ENCODE measurements at places on chromosomes 13 and 19.

DNA sequence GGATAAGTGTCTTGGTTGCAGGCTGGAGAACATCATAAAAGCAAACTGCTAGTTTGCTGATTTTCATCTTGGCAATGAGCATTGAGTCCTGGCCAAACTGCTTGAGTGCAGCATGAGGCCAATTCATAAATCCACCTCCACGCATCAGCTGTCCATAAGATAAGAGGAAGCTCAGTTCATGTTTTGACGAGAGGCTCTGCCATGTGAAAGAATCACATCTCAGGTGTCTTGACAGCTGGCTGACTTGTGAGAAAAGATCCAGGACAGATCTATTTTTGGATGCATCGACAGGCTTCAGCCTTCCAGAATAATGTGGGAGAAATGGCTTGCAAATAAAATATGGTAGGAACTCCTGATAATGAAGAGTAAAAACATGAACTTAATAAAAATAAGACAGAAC, 5.4 kb upstream of the ZNF682 start:
- DNase-seq, result no peak

DNA sequence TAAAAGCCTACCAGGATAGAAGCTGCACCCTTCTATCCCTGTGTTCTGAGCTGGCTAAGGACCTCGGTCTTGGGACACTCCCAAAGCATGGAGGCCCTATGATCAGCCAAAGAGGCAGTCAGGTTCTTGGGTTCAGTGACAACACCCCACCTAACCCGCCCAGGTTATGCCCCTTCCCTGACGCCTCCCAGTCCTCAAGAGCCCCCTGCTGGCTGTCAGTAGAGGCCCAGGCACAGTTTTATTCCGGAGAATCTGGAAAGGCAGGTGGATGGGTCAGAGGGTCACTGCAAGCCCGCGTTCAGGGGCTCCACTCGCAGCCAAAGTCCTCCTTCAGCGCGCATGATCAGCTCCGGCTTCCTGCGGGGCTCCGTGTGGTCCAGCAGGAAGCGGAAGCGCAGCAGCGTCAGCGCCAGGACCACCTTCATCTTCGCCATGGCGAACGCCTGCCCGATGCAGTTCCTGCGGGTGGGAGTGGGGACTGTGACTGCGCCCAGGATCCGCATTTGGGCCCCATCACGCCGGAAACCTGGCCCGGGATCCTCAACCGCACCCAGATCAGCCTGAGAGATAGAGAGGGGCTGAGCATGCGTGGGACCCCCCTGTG, 22.3 kb downstream of the OR10H3 start:
- DNase-seq, result no peak

GRCh38 chr13:112733112-112733511, 43.3 kb downstream of the ATP11A start:
- DNase-seq, result no peak

GRCh38 chr13:44223770-44224444, 149.7 kb upstream of the SERP2 start:
- DNase-seq, result no peak

GRCh38 chr19:45162608-45163143, 1.9 kb upstream of the NKPD1 start:
- DNase-seq, result no peak

- DNase-seq, result no peak
Observed at GRCh38 chr19:16456652-16457194, 15.0 kb downstream of the EPS15L1 start.

GRCh38 chr13:75872980-75873379, 236.8 kb downstream of the LMO7 start:
- no peak for DNase-seq

DNA sequence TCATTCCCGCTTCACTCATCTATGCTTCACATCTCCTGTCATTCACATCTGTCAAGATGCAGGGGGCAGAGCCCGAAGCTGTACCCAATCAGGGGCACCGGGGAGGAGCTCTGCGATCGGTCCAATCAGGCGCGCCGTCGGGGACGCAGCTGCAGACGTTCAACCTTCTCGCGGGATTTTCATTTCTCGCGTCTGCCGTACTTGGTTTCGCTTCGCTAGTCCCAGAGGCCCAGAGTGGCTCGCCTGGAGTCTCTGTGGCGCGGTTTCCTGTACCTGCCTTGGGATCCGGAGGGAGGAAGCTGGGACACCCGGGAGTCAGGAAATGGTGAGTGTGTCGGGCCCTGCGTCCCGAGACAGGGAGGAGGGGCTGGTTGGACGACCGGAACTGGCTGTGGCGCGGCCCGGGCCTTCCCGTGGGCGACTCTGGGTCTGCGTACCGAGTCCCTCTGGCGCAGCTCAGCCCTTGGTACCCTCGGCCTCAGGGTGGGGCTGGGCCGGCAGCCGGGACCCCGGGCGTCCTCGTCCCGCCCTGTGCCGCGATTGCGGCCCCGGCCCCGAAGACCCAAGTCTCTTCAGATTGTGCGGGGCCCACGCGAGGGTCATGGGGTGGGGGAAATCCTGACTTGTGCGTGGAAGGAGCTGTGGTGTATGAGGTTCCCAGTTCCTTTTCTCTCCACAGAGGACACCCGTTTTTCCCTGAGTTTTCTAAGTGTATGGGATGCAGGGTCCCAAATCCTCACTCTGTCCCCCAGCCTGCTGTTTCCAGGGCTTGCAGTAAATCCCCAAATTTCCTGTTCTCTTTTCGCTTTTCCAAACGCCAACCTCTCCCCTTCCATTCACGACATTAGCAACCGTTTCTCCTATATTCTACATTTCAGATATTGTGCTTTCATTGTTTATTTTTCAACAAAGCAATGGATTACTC, at the start of gene ZNF136:
ZNF136 (plus strand) TSS at position 215 of the 925 bp plus-strand sequence; CDS start at position 323, 108 bp downstream.
- peak; percentile 95 for DNase-seq

DNA sequence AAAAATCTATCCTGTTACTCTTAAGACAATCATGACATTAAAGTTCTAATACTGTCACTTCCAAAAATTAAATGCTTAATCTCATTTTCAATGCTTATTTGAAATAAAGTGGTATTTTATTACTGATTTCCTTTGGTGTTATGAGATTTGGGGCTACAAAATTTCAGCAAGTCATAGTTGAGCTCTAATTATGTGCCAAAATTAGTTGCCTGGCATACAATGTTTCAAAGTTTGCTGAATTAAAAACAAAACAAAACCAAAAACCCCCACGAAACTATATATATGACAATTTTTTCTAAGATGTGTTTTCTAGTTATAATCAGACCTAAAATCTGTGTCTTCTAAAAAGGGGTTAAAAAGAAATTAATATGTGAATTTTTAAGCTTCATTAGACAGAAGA, 62.2 kb downstream of the KCNRG start:
- no peak for DNase-seq

DNA sequence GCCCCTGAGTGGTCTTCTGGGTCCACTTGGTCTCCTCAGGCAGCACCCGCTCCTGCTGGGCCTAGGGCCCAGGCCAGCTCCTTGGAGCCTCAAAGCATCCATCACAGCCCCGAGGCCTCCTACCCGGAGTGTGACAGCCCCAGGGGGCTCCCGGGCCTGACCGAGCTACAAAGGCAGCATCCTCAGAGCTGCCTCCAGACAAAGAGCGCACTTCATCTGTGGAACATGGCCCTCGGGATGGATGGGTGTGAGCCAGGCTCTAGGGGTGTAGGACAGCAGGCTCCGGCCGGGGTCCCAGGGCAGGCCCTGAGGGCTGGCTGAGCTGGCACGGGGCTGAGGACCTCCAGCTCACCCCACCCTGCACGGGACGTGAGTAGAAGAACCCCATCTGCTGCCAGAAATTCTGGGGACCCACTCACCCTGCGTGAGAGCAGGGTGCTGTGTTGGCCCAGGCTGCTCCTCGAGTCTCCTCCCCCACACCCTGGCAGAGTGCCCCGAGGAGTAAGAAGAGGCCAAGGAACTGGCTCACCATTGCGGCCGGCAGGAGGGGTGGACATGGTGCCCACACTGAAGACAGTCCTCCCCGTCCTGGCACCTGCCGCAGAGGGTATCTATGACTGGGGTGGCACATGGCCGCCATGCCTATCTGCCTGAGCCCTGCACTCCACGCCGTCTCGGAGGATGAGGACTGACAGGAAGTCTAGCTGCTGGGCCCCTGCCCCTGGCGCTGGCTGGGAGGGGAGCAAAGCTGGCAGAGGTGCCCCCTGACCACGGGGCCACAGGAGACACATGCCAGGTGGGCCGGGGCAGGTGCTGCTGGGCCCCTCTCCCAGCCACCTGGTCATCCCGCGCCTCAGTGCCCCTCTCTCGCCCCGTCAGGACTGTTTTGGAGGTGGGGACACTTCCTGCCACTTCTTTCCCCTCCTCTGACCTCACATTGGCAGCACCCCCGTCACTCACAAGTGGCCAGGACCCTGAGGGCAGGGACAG, 22.3 kb downstream of the CEBPG start:
- DNase-seq, result no peak

DNA sequence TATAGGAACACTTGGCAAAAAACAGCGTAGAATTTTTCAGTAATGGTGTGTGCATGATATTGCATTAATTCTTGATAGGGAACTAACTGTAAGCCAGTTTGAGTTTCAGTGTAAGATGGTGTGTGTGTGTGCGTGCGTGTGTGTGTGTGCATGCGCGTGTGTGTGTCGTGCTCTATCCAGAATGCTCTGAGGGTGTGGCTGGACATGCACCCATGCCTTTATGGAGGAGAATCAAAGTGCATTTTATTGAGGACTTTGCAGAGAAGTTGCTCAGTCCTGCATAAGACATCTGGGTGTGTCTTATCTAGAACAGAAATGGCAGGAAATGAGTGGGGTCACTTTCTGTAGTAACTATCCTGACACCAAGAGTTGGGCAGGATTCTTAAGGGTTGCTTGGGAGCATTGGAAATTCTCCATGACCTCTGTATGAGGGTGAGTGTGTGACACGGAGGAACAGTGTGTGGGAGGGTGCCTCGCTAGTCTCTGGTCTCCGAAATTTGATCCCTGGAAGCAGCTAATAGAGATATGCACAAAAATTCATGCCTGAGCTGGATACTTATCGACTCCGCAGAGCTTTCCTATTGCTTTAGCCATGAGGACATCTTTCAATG, 252.2 kb downstream of the TSHZ3 start:
- DNase-seq, result no peak

DNA sequence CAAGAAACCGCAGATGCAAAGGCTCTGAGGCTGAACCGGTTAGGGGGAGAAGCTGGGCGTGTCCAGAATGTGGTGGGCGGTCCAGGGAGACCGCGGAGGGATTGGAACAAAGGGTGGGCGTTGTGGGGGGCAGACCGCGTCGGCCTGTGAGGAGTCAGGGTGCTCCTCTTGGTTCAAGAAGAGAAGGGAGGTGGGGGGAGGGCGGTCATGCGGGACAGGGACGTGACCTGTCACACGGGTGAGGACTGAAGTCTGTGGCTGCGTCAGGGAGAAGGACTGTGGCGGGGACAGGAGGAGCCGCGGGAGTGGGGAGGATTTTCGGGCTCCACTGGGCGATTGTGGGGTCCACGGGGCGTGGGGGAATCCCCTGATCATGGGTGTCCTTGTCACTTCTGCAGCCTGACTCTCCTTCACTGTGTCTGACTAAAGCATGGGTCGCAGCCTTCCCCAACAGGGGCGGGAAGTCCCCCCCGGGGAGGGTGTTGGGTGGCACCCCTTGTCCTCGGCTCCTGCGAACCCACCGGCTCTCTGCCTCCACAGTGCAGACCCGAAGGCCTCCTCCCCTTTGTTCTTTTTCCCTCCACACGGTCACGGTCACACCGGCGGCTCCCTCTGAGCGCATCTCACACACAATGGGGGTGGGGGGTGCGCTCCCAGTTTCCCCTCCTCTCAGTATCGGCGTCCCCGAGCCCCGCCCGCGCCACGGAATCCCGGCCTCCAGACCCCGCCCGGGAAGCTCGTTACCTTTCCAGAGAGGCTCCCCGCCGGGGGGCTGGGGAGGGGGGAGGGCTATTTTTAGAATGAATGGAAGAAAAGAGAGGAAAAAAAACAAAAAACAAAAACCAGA, 16.4 kb upstream of the KCNN1 start:
- DNase-seq, result peak; percentile 80

DNA sequence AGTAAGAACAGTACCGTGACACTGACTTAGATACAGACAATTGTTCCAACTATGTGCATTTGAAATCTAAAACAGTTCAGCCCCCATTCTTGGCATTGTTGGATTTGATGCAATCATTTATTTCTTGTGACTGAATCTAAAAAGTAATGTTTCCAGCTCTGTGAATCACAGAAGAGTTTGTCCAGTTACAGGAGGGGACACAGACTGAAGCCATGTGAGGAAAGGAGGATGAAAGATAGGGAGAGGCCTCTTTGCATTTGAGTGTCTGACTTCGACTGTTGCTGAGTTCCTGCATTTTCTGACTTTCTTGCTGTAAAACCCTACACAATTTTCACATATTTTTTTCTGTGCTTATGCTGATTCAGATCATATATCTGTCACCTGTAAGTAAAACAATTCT, 179.3 kb upstream of the PCDH17 start:
- DNase-seq, result no peak
